Daoy (cell line): ENCODE measurements at places on chromosomes 1 and 21.
A peak's percentile ranks its signal among the peaks of the same experiment; 100 is the strongest.

DNA sequence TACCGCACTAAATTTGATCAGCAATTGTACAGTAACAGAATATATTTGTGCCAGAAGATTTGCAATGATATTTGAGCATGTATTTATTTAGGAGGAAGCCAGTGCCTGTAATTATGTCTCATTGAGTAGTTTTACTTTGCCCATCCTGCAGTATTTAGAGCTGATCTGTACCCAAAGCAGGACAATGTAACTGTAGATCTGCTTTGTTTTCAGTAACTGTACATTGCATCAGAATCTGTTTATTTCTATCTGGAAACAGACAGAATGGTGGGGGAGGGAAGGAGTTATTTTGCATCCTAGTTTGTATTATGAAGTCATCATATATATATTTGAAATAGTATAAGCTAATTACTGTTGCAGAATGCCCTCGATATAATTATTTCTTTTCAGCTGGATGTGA is 36.2 kb upstream of the LRRC8C start:
- no peak for DNase-seq

DNA sequence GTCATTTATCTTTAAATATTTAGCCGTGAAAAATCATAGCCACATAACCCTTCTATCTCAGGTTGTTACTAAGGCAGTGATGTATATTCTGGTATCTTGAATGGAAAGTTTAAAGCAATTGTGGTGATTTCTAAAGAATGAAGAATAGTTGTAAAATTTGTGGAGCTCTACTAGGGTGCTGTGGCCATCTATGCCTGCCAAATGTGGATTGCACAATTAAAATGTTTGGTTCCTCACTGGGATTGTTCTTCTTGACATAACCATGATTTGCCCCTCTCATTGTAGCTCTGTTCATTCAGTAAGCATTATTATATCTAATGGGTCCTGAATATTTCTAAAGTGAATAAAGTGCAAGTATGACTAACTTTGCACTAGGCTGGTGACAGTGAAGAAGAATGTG is 50.1 kb downstream of the AK4 start:
- no peak for DNase-seq

- no peak for DNase-seq
Measured at GRCh38 chr1:67675800-67676199, 9.2 kb upstream of the GADD45A start.

- no peak for DNase-seq
Measured at GRCh38 chr1:171581766-171582165, 40.3 kb upstream of the MYOCOS start.

GRCh38 chr1:48930011-48930410 is 153.3 kb upstream of the BEND5 start:
- no peak for DNase-seq

DNA sequence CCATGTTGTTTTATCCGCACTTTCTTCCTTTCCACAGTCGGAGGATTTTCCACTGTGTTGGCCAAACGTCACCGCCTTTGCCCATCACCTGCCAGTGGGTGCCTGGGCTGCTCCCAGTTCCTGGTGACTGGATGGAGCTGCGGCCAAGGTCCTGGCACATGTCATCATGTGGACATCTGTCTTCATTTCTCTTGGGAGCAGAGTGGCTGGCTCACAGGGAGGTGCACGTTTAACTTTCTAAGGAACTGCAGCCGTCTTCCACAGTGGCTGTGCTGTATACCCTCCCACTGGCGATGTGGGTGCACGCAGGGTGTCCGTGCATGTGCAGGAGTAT is 19.5 kb upstream of the RNF223 start:
- no peak for DNase-seq

- DNase-seq, result no peak
Measured at GRCh38 chr1:107460035-107460434, 319.2 kb downstream of the NTNG1 start.

DNA sequence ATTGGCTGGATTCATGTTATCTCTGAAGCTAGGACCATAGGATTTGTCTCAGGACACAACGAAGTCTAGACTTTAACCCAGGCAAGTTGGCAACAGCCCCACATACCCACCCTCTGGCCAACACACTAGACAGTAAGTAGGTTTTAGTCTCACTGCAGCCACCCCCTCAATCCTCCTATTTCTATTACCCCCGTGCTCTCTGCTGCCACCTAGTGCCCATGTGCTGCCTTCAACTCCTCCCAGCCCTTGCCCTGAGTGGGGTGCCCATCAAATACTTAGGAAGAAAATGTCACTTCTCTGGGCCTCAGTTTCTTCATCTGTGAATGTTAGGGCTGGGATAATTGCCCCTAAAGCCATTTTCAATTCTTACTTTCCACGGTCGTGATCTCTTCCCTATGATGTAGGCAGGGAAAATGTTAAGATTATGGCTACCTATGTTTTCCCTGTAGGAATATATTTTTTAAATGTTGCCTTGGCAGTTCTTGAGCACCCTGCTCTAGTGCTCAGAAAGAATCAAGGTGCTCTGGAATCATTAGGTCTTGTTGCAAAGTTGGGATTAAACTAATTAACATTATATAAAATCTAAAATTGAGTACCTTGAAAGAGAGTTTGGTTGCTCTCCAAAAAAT is 213.0 kb downstream of the LMX1A start:
- DNase-seq, result peak; percentile 21

DNA sequence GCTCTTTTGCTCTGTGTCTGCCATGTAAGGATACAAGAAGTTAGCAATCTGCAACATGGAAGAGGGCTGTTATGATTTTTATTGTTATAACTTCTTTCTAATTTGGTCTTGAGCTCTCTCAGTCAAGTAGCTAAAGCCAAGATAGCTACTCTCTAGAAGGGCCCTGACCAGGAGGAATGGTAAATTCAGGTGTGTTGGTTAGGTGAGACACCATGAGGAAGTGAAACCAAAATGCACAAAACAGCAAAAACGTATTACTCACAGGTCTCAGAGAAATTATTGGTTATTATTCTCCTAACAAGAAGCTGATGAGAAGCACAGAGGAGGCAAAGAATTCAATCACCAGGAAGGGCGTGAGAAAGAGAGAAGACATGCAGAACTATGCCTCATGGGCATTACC is 51.8 kb upstream of the INSL5 start:
- DNase-seq, result no peak

DNA sequence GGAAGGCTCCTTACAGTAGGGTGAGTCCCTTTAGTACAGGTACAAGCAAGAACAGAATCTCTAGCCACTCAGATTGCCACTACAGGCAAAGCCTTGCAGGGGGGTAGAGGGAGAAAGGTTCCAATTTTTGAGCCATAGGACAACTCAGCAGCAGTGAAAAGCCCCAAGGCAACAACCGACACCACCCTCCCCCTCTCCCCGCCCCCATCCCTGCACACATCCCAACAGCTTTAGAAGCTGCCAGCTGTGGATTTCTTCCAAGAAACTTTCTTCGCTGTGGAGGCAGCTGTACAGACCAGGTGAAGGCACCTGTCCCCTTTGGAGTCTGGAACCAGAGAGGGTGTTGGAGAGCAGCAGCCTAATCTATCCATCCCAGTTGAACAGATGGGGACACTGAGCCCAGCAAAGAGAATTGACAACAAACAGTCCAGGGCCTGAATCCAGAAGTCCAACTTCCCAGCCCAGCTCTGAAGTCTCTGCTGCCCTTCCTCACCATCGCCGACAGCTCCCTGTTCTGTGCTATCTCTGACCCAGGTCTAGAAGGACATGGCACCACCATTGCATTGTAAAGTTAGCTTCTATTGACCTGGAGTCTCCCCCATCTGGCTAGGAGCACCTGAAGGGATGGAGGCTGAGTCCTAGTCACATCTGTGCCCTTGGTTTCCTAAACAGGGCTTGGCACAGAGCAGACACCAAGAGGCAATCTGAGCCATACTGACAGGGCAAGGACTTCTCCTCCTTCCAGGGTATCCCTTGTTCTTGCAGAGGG is 2.2 kb downstream of the TENT5B start:
- DNase-seq, result no peak

- no peak for DNase-seq
Measured at GRCh38 chr1:46659307-46659870, 8.8 kb downstream of the ATPAF1 start.

DNA sequence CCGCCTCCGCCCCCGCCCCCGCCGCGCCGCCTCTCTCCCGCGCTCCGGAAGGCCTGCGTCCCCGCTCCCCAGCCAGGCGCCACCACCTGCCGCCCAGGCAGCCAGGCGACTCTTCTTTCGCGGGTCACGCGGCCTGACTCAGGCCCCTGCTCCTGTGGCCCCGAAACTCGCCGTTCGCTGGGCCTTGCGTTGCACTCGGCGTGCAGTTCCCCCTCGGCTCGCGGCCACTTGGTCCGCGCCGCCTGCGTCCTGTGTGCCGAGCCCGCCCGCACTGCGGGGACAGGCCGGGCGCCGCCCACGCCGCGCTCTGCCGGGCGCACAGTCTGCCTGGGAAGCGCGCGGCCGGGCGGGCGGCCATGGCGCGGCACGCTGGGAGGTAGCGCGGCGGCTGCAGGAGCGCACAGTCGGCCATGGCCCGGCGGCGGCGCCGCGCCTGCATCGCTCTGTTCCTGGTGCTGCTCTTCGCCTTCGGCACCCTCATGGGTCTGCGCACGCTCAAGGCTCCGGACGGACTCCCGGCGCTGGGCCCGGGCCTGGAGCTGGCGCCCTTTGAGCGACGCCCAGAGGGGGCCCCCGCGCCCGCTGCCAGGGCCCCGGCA is at the start of gene MANEAL:
MANEAL (plus strand) TSS at position 75 of the 599 bp plus-strand sequence; CDS start at position 411, 336 bp downstream.
- peak; percentile 68 for DNase-seq

- DNase-seq, result no peak
Measured at GRCh38 chr1:145886390-145886789, 724 bp upstream of the ANKRD35 start.

DNA sequence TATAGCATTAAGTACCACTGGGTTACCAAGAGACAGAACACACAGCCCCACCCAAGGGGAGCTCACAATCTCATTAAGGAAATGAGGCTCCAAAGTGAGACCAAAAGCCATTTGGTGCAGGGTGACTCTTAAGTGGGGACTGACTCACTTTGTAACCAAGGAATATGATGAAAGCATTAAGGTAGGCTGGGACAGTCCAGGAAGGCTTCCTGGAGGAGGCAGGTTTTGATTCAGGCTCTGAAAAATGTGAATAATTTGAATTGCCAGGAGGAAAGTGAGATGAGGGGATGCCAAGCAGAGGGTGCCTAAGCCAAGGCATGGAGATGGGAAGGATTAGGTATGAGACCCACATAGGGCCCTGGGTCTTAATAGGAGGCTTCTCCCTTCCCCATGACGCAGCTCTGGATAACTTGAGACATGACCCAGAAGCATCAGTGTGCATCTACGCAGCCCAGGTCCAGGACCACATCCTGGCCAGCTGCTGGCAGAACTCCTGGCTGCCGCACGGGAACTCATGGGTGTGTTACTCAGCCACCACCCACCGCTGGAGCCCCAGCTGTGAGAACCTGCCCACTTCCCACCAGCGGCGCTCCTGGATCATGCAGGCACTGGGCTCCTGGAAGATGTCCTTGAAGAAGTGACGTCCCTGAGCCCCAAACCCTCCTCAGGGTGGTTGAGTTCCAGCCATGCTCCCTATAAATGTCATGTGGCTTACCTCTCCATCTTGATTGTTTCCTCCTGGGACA is 5.9 kb upstream of the TTC4 start:
- DNase-seq, result peak; percentile 71

DNA sequence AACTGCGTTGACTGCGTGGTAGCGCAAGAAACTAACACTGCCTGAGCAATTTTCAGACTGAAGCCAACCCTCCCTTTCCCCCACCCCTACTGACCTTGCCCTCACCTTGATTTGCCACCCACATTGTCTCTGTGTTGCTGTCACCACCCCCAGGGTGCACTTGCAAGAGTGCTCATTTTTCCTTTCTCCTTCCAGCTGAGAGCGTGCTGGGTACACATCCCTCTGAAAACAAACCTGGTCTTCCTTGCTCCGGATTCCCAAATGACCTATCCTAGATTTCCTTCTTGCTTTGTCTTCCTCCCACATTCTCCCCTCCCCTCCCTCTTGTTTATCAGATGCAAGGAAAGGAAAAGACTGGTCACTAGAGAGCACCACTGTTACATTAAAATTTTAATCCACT is 24.2 kb downstream of the MPZ start:
- DNase-seq, result no peak

GRCh38 chr1:58585581-58586151 is 8.6 kb upstream of the TACSTD2 start:
- no peak for DNase-seq

- no peak for DNase-seq
Measured at GRCh38 chr1:94083681-94084080, 37.3 kb downstream of the ABCA4 start.

DNA sequence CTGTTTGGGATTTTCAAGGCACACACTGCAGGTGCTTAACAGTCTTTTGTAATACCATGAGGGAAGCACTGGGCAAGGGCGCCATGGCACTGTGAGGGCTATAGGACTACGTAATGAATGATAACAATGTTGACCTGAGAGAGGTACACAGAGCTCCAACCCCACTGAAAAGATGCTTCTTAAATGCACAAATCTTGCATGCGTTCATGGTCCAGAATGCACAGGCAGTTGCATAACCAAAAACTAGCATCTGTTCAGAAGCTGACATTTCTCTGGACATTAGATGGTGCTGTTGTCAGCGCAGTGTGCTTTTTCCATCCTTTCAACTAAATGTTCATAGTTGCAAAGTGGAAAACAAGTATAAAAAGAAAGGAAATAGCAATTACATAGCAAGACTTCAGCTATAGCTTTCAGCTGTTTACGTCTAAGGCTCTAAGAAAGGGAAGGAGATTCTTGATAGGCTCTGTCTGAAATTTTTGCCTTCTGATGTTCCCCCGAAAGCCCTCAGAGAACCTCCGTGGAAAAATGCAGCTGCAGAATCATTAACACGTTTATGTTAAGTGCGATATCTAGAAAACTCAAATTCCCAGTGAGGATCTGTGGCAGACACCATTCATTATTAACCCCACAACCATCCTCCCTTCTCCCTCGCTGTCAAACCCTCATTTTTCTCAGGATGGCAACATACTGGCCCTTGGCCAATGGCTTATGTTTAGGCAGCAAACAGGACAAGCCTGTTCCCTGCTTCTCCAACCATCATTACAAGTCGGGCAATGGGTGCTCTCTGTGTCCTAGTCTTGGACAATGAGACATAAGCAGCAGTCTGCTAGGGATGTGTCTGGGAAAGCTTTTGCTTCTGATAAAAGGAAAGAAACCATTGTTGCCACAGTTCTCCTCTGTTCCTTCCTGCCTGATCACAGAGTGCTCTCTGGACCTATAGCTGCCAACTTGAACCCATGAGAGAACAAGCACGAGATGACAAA is 8.2 kb upstream of the TARBP1 start:
- peak; percentile 56 for DNase-seq
